ENCODE measurements at places on chromosomes 7 and 10.

GRCh38 chr7:22945584-22945983 lies 68.3 kb downstream of the HYCC1 start:
- DNase-seq = no peak

DNA sequence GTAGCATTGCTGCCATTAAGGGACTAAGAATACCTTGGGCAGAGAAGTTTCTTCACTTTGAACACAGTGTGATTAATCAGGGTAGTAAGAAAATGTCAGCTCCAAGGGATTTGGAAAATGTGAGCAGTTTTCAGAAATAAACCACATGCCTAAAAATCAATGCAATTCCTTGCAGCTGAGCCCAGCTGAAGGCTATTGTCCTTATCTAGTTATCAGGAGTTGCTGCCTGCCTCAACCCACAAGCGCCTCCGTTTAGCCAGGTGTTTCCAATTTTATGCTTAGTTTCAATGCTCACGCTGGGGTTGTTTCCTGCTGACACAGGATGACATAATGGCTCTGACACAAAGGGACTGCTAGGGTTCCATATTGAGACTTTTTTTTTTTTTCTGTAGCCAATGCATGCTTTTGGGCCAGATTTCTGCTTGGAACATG lies 132.3 kb upstream of the ANK3 start:
- DNase-seq = peak; percentile 74

- DNase-seq = peak; percentile 78
Measured at GRCh38 chr10:21525367-21526187, at the start of gene SKIDA1. TSS of gene SKIDA1 (minus strand) at chr10:21525682. CDS start at chr10:21517822, 7,860 bp downstream.

- DNase-seq = no peak
Measured at GRCh38 chr10:49426490-49427360, 30.8 kb upstream of the DRGX start.

DNA sequence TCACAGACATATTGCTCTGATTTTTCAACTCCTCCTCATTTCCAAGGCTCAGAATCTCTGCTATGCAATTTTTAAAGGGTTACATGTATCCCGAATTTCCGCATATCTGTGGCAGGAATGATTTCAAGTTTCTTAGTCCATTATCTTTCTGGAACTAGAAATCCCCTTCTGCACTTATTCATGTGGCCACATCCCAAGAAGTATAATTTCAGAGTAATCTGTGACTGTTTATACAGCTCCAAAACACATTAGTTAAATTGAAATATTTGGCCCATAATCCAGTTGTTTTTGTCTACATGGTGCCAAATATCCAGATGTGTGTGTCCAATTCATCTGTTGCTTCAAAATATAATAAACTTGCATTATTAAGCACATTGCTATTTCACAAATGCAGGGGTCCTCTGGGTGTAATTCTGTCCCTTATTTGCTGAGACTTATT lies 271.2 kb downstream of the ARHGAP12 start:
- DNase-seq = no peak

- DNase-seq = no peak
Measured at GRCh38 chr7:85185424-85186082, 1.3 kb downstream of the SEMA3D start.

DNA sequence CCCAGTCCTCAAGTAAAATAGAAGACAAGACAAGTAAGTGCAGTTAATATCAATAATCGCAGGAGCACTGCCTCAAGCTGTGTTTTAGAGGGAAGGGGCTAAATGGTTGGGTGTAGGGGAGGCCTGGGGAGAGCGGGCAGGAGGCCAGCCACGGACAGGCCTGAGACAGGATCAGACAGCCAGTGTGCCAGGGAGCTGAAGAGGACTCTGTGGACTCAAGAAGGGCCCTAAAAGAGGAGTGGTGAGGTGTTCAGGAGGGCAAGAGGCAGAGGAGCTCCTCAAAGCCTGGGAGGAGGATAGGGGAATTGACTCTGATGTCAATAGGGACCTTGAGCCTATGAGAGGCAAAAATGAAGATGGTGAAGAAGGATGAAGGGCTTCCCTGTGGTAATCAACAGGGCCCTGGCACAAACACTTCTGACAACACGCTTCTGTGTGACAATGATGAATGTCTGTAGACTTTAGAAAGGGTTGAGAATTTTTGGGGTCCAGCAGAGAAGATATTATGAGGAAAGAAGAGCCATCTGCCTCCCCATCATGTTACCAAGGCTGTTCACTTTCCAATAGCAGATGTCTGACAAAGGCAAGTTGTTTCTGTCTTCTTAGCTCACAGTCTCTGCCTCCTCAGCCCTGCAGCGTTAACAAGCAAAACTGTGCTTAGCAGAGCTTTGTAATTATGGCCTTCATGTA lies 2.4 kb upstream of the PTPRE start:
- no peak for DNase-seq
